ENCODE measurements at places on chromosomes 13 and 19.

DNA sequence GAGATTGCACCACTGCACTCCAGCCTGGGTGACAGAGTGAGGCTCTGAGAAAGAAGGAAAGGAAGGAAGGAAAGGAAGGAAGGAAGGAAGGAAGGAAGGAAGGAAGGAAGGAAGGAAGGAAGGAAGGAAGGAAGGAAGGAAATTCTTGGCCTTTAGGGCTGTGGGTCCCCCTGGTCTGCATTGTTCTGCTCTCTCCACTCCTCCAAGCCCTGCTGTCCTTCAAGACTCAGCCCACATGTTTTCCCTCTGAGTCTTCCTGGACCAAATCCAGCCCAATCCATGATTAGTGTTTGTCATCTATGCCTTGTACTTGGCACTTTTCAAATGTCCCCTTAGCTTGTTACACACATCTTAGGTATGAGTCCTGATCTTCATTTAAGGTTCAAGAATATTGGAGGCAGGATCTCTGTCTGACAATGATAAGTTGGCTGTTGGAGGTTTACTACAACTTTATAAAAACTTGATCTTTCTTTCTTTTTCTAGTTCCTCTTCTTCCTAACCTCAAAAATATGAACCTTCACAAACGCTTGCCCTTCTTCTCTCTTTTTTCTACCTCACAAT, 48.8 kb upstream of the INTS6 start:
- no peak for DNase-seq

DNA sequence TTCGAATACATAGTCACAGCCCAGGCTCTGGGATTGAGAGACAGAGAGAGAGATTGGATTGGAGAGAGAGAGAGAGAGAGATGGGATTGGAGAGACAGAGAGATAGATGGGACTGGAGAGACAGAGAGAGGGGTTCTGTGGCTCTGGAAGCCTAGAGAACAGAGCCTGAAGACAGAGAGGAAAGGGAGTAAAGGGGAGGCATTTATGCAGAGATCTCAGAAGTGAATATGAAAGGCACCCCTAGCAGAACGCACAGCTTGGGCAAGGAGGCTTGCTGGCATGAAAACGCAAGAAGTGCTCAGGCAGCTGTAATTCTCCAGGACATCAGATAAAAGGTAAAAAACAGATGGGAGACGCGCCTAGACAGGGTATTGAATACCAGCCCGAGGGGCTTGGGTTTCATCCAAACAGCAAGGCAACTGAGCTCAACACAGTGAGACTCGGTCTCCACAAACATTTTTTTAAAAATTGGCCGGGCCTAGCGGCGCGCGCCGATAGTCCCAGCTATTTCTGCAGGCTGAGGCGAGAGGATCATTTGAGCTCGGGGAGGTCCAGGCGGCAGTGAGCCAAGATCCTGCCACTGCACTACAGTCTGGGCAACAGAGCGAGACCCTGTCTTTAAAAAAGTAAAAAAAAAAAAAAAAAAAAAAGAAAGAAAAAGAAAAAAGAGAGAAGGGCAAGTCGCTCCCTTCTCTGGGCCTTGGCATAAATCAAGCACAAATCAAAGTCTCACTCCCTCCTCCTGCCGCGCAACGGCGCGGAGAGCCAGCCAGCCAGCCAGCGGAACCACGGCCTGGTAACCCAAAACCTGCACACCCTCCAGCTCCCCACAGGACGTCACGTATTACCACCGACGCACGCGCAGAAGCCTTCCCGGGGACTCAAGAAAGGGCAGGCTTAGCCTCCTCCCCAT, 774 bp upstream of the PPP2R1A start:
- DNase-seq = no peak

GRCh38 chr19:56124578-56124977, 3.5 kb upstream of the ZNF787 start:
- no peak for DNase-seq

GRCh38 chr13:49693877-49694276, 2.6 kb upstream of the EBPL start:
- no peak for DNase-seq

GRCh38 chr19:5615756-5616327, 6.7 kb downstream of the SAFB2 start:
- no peak for DNase-seq

DNA sequence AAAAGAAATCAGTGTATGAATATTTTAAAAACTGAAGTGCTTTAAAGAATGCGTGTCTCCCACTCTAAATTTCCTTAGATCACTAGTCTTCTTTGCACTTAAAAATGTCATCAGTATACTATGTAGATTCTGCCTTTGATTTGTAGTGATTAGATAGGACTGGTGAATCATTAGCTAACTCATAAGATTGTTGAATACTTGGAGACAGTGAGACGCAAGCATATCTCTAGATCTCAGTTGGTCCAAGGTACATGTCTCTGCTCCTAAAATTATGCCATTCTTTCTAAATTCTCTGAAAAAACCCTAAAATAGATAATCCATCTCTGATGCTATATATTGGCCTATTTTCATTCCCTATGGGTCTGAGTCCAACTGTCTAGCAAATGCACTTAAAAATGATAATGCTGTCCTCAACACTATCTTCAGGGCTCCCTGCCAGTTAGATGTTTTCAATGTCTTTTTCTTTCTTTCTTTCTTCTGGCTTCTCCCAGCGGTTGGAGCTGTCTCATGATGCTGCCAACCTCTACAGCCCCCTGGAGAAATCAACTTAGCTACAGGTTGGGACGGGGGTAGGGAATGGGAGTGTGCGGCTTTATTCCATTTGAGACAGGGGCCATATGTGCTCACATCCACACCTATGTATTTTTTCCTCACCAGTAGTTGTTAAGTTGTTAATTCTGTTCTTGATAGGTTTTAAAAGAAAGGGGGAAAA, 301.0 kb downstream of the NDFIP2 start:
- DNase-seq = no peak

- DNase-seq = no peak
Observed at GRCh38 chr13:41028051-41028450, 8.9 kb upstream of the ELF1 start.
